ENCODE measurements at places on chromosomes 4 and X. TPM values are rescaled to one million over a fixed set of nuclear protein-coding genes. Genes with fewer than 3 reads are reported as not detected.

DNA sequence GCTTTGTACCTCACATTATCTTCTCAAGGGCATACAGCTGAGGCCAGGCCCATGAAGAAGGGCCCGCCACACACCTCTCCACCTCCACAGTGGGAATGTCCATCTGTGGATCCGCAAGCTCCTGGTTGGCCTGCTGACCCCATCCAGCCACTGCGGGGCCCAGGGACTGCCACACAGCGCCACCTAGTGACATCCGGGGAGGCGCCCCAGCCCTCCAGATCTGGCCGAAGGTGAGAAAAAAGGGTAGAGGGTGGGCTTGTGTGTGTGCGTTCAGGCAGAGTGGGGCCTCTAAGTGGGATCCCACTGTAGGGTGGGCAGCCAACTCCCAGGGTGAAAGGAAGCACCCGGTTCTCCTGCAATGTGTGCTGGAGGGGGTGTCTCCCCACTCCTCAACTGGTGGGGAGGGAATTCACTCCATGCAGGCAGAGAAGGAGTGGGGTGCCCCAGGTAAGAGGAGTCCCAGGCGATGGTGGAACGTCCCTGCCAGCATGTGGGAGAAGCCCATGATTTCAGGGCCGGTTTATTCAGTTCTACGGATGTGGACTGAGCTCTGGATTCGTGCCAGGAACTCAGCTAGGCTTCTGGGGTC lies 117.3 kb downstream of the ENPP6 start:
- DNase-seq: no peak

DNA sequence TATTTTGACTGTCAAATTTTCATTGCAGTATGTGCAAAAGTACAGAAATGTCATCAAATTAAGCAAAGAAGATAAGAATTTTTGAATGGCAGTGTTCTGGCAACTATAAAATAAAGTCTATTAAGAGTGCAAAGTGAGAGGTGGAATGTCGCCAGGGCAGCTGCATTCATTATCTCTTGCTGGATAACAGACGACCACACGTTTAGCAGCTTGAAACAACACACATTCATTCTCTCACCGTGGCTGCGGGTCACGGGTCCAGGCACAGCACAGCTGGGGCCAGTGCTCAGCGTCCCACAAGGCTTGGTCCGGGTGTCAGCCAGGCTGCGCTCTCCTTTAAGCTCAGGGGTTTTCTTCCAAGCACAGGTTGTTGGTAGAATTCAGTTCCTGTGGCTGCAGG lies 113.9 kb downstream of the GPR143 start:
- DNase-seq: no peak

- no peak for DNase-seq
Measured at GRCh38 chrX:143306991-143307937, 210.0 kb downstream of the SPANXN3 start.

DNA sequence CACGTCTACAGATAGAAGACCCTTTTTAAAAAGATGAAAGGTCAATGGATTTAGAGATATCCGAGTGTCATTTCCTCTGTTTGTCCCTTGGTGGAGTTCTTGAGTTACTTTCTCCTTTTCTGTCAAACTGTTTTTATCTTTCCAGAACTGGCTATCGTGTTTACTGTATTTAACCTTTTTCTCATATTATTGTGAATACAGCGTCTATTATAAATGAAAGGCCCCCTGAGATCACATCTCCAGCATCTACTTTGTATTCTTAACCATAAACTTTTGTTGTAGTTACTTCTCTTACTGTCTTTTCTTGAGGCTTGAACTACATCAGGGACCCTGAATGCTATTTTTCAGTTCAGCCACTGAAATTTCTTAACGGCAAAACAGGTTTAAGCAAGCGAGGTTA lies 4.0 kb upstream of the PCDH7 start:
- peak; percentile 44 for DNase-seq

DNA sequence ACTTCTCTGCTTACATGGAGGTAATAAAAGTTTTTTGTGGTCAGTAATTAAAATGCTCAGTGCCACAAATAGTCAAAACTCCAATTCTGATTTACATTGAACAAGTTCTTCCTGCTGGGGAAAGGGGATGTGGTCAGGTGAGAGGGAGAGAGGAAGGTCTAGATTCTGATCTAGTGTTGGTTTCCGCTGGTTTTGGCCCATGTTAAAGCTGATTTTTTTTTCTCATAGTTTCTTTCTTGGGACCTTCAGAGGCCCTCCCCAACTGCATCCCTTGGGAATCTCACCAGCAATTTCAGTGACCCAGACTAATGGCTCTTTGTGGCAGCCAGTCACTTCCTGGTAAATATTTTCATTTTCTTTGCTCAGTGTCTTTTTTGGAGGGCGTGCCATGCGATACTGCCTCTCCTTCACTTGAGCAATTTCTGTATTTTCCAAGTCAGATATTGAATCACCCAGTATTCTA lies 332.7 kb downstream of the RAPGEF2 start:
- no peak for DNase-seq

DNA sequence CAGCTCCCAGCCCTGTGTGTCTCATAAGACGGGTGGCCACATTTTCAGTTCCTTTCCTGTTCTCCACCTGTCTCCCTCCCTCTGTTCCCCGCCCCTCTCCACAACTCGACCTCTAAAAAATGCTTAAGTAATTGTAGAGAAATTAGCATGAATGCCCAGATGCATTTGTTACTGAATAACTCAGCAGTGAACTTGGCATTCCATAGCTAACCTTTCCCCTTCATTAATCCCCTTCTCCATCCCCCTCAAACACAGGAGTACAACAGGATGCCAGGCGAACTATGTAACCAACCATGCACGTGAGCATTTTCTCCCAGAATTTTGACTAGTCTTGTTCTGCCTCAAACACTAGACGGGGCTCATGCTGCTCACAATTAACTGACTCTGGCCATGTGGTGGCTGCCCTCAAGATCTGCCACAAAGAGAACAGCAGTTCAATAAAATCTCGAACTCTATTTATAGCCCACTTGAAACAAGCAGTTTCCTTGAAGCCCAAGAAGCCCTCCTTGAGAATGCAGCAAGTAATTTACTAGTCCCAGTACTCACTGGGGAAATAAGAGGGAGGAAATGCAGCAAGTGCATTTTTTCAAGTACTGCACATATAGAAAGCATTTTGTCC lies 351.2 kb downstream of the ARHGAP24 start:
- peak; percentile 95 for DNase-seq

GRCh38 chrX:53642337-53642736 lies 44.2 kb downstream of the HUWE1 start:
- no peak for DNase-seq

DNA sequence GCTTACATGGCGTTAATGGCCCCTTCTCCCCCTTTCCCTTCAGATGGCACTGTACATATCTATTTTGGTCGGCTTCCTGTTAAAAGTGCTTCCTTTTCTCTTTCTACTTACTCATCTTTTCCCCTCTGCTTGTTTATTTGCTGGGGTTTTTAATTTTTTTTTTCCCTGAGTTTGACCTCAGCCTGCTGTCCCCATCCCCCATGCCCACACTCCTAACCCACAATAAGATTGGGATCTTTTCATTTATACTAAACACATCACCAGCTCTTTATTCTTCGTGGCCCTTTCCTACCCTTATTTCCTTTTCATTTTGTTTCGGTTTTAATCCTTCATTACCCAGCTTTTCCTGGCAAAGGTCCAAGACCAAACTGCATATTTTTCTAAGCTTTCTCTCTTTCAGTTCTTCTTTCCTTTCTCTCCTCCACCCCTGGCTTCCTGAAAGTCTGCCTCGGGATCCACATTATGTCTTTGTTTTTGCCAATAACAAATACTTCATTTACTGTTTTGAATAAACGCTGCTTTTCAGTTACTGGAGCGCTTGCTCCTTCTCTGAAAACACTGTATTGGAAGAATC lies 152.0 kb upstream of the USP9X start:
- peak; percentile 27 for DNase-seq

SHROOM4 gene
- 21.8 TPM for polyA plus RNA-seq

TMEM156 gene
- polyA plus RNA-seq: 2.7 TPM

CRMP1 gene
- 62.6 TPM for polyA plus RNA-seq

Measured in renal pelvis (tissue), 12 donors.